ENCODE measurements at places on chromosomes 12 and 14.

GRCh38 chr14:89813617-89814031, 140.9 kb downstream of the EFCAB11 start:
- no peak for DNase-seq

DNA sequence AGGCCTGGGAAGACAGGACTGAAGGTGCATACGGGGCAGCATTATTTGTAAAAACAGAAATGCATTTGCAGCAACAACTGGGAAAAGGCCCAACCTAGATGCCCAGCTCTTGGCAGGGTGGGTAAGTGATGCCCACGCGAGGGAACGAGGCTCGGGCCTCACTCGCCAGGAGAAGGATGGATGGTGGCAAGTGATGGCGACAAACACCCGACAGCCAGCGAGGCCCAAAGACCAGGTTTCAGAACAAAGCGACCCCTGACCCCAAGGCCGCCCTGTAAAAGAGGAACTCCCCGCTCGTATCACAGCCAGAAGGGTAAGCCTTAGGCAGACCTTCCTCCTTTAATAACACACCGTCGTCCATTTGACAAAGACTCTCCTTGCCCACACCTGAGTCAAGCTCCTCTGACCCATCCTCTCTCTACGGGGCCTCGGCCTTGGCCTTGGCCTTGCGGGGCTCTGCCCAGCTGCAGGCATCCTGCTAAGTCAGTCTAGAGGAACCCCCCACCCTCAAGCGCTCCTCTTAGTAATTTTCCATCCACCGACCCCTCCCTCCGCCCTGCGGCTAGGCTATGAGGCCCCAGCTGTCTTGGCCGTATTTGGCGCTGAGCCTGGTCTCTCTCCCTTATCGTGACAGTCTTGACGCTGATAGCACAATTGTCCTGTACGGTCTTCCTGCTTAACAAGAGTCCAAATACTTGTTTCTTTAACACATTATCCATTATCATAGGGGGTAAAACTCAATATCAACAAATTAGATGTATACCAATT, 80.2 kb downstream of the NCOR2 start:
- DNase-seq: no peak

- no peak for DNase-seq
Observed at GRCh38 chr12:8622646-8623045, 10.0 kb upstream of the AICDA start.

GRCh38 chr14:101471723-101472517, 89.4 kb upstream of the DIO3 start:
- no peak for DNase-seq

DNA sequence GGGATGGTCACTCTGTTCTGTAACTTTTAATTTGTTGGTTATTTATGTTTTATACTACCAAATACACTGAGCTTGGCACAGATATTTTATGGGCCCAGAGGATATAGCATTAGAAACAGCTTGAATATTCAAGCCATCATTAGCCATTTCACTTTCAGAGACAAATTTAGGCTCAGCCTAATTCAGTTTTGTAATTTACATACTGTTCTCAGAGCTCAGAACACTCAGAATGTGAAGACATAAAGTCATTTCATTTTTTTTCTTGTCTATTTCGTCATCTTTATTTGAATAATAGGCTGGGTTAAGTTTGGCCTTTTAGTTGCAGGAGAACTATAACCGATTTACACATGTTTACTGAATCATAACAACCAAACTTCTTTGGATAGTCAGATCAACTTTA, 361.7 kb downstream of the SNAPC1 start:
- no peak for DNase-seq

GRCh38 chr14:100433428-100433814, 110.3 kb downstream of the SLC25A47 start:
- DNase-seq: no peak

- DNase-seq: no peak
Observed at GRCh38 chr12:62582065-62582366, 115.4 kb downstream of the MON2 start.

- DNase-seq: no peak
Observed at GRCh38 chr14:20262642-20263128, 23.6 kb downstream of the OR11H4 start.

- no peak for DNase-seq
Observed at GRCh38 chr12:93183940-93184671, 193.6 kb upstream of the NUDT4 start.
